ENCODE measurements at places on chromosomes 6 and 20.
A peak's percentile ranks its signal among the peaks of the same experiment; 100 is the strongest.

DNA sequence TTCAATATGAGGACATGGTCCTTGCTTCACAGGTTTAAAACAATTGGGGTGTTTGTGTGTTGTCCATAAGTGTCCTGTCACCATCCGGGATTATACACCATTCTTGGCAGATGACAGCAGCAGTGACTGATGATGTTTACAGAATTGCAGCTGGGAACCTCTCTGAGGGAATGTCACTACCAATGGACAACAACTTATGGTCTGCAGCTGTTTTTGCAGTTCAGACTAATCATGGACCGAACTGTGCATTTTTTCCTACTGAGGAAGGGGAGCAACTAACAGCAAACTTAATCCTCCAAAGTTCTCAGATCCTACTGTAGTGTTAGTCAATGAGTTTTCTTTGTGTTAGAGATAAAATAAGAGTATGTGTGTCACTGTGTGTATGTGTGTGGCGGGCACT lies 26.0 kb downstream of the FAM229B start:
- H3K27me3 ChIP-seq = peaks cover 14% of the 10 kb centered on the region
- H3K4me3 ChIP-seq = no peak overlapping the region
- DNase-seq = no peak
- H3K36me3 ChIP-seq = no peaks in the 10 kb centered on the region

DNA sequence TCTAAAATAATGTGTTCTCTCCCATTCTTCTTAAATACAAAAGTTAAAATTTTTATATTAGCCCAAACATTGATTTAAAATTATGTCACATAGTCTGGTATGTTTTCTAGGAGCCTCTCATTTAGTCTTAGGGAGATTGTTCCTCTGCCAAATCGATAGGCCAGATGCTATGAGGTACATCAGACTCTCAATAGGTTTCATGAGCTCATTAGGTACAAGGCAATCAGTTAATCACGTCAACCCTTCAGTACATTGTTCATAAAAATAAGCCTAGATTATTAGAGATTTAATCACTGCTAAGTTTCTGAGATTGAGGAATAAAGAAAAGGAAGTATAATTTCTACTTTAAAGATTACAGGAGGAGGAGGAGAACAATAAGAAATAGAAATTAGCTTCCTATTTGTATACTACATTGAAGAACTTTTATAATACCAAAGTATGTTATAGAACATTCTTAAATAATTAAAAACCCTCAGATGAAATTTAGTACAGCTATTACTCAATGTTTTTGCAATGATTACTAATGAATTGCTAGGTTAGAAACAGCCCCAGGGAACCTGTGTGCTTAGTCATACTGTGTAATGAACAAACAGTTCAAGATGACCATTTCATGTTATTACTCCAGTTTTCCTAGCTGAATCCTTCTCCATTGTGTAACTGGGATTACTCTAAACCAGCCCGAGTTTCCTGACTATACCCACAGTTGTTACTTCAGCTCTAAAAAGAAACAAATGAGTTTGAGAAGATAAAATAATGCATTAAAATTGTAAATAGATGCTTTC lies 117.0 kb downstream of the BMP5 start:
- H3K4me3 ChIP-seq = no peak overlapping the region
- no peak for DNase-seq
- H3K36me3 ChIP-seq = no peaks in the 10 kb centered on the region
- no peak overlapping the region for H3K27ac ChIP-seq
- H3K27me3 ChIP-seq = no peaks in the 10 kb centered on the region
- no peaks in the 10 kb centered on the region for H3K4me1 ChIP-seq

DNA sequence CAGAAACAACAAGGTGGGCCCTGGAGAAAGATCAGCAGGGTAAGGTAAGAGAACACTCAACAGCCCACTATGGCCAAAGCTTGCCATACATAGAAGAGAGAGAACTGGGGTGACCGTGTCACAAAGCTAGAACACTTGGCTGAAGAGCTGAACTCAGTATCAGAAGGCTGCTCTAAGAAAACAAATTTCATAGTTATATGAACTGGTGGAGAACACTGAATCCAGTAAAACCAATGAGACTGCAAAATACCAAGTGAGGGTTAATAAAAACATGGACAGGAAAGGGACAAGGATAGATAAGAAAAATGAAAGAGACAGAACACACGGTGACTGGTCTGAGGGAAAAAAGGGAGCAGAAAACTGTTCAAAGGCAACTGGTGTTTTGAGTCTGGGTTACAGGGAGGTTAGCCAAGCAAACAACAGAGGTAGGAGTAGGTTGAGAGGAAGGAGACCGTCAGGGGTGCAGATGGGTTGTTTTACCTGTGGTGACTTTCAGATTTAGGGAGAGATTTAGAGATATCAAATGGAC lies 56.5 kb downstream of the GMDS start:
- H3K27ac ChIP-seq = no peak overlapping the region
- peaks cover 35% of the 10 kb centered on the region for H3K27me3 ChIP-seq
- no peak for DNase-seq

DNA sequence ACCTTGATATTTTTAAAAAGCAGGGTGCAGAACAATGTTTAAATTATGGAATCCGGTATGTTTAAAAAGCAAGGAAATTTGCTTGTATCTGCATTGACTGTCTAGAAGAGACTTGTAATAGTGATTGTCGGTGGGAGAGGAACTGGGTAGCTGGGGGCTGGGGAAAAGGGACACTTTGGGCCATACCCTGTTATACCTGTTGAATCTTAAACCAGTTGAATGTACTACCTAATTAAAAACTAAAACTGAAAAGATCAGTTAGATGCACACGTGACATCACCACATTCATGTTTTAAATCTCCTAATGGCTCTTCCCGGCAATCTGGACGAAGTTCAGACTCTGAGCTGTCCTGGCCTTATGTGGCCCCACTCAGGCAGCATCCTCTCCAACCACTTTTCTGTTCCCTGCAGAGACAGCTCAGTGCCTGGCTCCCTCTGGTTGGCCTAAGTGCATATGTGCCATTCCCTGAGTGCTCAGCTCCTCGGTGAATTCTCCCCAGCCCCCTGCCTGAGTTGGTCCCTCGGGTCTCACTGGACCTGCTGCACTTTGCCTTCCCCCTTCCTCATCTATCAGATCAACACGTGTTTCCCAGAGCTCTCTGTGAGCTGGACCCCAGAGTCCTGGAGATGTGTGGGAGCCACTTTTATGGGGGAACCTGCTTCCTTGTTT lies 36.3 kb downstream of the SLC52A3 start:
- H3K27me3 ChIP-seq = peaks cover 34% of the 10 kb centered on the region
- peaks cover 6% of the 10 kb centered on the region for H3K4me1 ChIP-seq
- DNase-seq = no peak
- no peak overlapping the region for H3K4me3 ChIP-seq
- no peaks in the 10 kb centered on the region for H3K36me3 ChIP-seq
- no peak overlapping the region for H3K27ac ChIP-seq

GRCh38 chr6:44472250-44472945 lies 84.9 kb downstream of the CDC5L start:
- no peaks in the 10 kb centered on the region for H3K36me3 ChIP-seq
- no peak overlapping the region for H3K4me3 ChIP-seq
- DNase-seq = no peak
- H3K27me3 ChIP-seq = no peaks in the 10 kb centered on the region

DNA sequence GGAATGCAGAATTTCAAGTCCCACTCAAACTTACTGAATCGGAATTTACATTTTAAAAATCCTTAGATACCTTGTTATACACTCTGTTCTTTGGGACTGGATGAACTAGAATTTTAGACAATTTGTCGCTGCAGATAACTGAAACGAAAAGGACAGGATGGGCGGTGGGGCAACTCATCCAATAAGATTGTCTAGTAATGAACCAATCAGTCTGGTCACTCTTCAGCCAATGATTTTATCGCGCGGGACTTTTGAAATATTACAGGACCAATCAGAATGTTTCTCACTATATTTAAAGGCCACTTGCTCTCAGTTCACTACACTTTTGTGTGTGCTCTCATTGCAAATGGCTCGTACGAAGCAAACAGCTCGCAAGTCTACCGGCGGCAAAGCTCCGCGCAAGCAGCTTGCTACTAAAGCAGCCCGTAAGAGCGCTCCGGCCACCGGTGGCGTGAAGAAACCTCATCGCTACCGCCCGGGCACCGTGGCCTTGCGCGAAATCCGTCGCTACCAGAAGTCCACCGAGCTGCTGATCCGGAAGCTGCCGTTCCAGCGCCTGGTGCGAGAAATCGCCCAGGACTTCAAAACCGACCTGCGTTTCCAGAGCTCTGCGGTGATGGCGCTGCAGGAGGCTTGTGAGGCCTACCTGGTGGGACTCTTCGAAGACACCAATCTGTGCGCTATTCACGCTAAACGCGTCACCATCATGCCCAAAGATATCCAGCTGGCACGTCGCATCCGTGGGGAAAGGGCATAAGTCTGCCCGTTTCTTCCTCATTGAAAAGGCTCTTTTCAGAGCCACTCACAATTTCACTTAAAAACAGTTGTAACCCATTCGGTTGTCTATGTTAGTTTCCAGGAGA lies 41.9 kb upstream of the HFE start:
- H3K27ac ChIP-seq = peak overlapping the region; percentile 99
- no peaks in the 10 kb centered on the region for H3K27me3 ChIP-seq
- H3K36me3 ChIP-seq = no peaks in the 10 kb centered on the region

GRCh38 chr20:23273776-23274175 lies 76.8 kb upstream of the NXT1 start:
- no peak for DNase-seq
- peaks cover 10% of the 10 kb centered on the region for H3K27me3 ChIP-seq
- H3K27ac ChIP-seq = no peak overlapping the region

GRCh38 chr6:37478827-37479226 lies 20.9 kb downstream of the CCDC167 start:
- H3K27ac ChIP-seq = no peak overlapping the region
- no peak overlapping the region for H3K4me3 ChIP-seq
- H3K27me3 ChIP-seq = no peaks in the 10 kb centered on the region
- H3K36me3 ChIP-seq = peaks cover 9% of the 10 kb centered on the region
- no peak for DNase-seq

- no peaks in the 10 kb centered on the region for H3K4me1 ChIP-seq
- H3K4me3 ChIP-seq = no peak overlapping the region
- DNase-seq = no peak
- no peak overlapping the region for H3K27ac ChIP-seq
- no peaks in the 10 kb centered on the region for H3K36me3 ChIP-seq
These were observed 292.2 kb downstream of the FRK start for GRCh38 chr6:115768500-115768899.

DNA sequence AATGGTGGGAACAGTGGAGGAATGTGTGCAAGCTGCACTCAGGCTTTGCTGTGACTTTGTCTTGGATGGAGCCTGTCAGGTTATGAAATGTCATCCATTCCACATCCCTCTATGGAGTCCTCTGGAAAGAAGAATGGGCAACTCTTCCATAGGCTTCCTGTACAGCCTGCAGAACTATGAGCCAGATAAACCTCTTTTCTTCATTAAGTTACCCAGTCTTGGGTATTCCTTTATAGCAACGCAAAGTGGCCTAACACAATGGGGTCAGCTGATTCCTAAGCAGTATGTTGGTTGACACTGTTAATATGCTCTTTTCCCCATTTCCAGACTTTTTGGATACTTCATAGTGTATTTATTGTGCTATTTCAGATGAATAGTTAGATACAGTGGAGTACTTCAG lies 75.8 kb upstream of the IYD start:
- no peak overlapping the region for H3K27ac ChIP-seq
- H3K27me3 ChIP-seq = peaks cover 26% of the 10 kb centered on the region
- H3K4me3 ChIP-seq = no peak overlapping the region

Data from activated T-cell treated with anti-CD3 and anti-CD28 coated beads, Interleukin-2, amount 50 U/mL, for 72 hours (primary cell).